Activated CD4-positive, alpha-beta T cell treated with anti-CD3 and anti-CD28 coated beads, Interleukin-2, amount 50 U/mL, for 1 hour (primary cell): ENCODE measurements at places on chromosomes 2 and 18.

- no peak for DNase-seq
Measured at GRCh38 chr2:220353897-220354296, 726.5 kb downstream of the SLC4A3 start.

GRCh38 chr2:189013671-189014448 lies 39.7 kb downstream of the COL3A1 start:
- DNase-seq = no peak

DNA sequence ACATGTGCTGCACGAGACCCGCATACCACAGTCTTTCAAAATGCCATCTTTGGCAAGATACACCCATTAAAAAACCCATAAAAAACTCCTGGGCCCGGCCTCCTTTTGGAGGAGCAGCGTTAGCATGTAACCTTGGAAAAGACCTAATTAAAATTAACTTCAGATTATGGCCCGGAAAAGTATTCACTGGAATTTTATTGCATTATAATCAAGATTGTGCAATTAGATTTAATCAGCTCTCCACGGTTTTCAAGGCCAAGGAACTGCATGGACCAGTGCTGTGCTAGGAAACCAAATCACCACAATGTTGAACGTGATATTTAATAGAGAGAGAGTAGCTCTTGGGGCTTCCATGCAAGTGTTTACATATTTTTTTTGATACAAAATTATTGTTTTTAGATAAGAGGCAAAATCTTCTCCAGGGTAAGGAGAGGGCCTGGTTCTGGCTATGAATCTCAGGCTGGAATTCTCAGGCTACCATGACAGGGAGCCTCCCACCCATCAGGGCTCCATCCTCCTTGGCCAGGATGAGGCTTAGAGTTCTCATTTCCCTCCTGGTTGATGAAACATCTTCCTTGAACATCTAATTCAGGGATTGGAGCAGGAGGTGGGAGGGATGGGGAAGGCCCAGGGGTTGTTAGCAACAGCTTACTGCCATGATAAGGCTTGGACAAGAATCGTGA lies 82.0 kb upstream of the TTC39C start:
- no peak for DNase-seq

GRCh38 chr18:21907451-21907850 lies 166.9 kb downstream of the MIB1 start:
- no peak for DNase-seq

DNA sequence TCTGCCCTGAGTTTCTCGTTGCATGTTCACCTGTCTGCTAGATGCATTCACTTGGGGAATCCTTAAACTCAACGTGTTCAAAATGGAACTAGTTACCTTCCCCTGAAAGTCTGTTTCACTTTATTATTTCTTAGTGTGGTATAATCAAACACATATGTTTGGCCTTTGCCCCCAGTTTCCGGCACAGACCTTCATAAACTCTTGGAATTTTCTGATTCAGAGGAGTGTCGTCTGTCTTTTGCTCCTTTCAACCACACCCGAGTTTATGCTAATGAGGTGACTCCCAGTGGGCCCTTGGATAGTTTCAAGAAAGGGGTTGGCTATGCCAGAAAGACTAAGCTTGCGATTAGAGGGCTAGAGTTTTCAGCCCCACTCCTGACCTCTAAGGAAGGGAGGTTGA lies 198.9 kb downstream of the CDCA7 start:
- DNase-seq = no peak

- DNase-seq = peak; percentile 47
Measured at GRCh38 chr2:84946204-84947009, 24.6 kb upstream of the KCMF1 start.

DNA sequence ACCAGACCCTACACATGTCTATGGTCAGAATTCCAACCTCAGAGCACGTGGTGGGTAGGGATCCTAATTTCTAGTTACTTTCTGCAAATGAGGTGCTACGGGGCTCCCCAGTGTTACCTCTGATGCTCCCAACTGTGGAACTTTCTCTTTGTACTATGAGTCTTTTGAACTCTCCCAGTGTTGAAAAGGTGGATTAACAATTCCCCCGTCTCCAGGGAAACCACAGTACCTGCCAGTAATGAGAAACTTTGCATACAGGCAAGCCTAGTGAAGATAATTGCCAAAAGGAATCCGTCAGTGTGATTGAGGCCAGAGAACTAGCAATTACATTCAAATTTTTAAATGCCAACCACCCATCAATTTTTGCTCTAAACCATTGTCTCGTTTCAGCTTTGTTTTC lies 129.0 kb upstream of the FOSL2 start:
- no peak for DNase-seq

DNA sequence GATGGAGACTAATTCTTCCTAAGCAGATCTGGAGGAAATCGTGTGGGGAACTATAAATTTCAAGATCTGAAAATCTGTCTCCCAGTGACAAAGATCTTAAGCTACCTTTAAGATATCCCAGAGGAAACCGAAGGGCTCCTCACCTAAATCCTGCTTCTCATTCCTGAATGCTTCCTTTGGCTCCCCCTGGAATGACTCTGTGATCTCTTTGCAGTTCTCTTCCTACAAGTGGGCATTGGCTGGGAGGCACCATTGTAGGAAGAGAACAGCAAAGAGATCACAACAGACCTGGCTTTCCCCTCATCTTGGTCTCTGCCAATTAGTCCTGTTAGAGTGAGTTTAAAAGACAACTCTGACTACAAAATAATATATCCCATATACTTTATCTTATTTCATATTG lies 70.0 kb upstream of the KCNH7 start:
- no peak for DNase-seq

DNA sequence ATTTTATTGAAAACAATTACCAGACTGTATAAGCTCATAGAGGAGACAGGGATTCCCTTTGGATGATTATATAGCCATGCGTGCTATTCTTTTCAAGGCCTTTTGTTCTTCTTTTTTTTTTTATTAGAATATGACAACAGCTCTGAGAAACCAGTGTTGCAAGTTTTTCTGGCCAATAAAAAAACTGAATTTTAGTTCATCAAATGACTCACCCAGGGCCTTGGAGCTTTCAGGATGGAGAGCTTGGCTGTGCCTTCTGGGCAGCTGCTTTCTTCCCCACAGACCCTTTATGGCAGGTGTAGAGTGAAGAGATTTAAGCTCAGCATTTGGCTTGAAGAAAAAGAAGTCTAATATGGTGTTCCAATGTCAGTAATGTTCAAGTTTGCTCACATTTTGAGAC lies 497.9 kb upstream of the FANCL start:
- no peak for DNase-seq

DNA sequence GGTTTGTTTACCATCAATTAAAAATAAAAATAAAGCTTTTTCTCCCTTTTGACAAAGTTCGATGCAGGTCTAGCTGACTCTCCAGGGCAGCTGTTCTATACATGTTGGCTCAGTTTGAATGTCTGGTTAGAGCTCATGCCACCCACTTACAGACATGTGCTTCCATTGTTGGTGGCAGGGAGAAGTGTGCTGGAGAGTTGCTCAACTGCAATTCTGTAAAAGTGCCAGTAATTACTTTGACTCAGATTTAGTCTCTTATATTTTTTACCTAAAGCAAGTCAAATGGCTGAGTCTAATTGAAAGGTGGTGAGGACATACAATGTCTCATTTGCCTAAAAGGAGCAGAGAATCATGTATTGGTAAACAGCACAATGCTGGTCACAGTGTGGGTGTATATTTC lies 609.1 kb upstream of the SYT4 start:
- no peak for DNase-seq
